ENCODE measurements at places on chromosomes 16 and 17. TPM values are rescaled to one million over a fixed set of nuclear protein-coding genes. Genes with fewer than 3 reads are reported as not detected.

GRCh38 chr16:23868136-23868535 lies 32.4 kb downstream of the PRKCB start:
- no peak overlapping the region for H3K4me3 ChIP-seq
- H3K27me3 ChIP-seq, result no peaks in the 10 kb centered on the region
- H3K27ac ChIP-seq, result no peak overlapping the region
- H3K4me1 ChIP-seq, result peaks cover 37% of the 10 kb centered on the region
- DNase-seq, result no peak
- no peaks in the 10 kb centered on the region for H3K36me3 ChIP-seq

The SCIMP gene
- 5.1 TPM for polyA plus RNA-seq

DNA sequence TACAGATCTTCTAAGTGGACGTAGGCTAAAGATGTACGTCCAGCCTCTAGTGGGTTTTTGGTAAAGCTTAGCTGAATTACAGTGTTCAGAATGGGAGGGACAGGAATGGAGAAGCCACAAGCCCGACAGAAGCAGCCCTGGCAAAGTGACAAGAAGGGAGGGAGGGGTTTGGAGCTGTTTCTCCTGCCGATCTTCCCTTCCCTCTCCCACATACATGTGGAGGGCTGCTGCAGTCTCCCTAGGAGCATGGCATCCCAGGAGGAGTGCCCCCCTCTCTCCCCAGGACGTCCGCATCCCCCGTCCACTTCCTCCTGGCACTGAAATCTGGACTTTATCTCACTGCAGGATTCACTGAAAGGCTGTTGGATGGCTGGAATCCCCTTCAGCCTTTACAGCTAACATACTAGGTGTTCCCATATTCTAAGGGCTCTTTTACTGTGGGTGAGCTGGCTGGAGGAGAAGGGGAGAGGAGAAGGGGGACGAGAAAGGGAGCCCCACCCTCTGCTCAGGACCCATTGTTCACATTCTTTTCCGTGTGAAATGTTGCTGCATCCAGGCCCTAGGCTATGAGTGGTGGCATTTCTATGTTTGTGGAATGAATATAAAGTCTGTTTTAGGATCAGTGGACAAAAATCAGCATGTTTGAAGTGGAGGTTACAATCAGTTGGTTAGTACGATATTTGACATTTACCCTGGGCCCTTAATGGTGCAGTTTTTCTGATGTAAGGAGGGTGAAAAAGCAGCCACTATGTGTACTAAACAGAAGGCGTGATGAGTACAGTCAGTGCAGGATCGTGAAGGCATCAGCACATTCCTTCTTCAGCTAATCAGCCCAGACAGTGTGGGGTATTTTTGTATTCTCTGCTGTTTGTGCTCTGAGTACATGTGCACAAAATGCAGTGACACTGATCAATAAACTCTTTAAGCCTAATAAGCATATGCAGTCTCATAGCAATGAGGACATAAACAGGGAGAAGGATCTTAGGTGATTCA lies 94.6 kb downstream of the SPECC1 start:
- no peak for DNase-seq
- H3K4me1 ChIP-seq, result no peaks in the 10 kb centered on the region
- no peak overlapping the region for H3K4me3 ChIP-seq
- no peaks in the 10 kb centered on the region for H3K36me3 ChIP-seq

The ALOX12B gene
- polyA plus RNA-seq, result 5.0 TPM

The CFAP97D1 gene
- polyA plus RNA-seq, result 0.11 TPM

- H3K27me3 ChIP-seq, result peaks cover 74% of the 10 kb centered on the region
- no peak overlapping the region for H3K27ac ChIP-seq
- H3K4me3 ChIP-seq, result peak overlapping the region; percentile 5
- peaks cover 20% of the 10 kb centered on the region for H3K4me1 ChIP-seq
Observed at GRCh38 chr16:3170440-3171180, 17.4 kb upstream of the OR1F1 start.

DNA sequence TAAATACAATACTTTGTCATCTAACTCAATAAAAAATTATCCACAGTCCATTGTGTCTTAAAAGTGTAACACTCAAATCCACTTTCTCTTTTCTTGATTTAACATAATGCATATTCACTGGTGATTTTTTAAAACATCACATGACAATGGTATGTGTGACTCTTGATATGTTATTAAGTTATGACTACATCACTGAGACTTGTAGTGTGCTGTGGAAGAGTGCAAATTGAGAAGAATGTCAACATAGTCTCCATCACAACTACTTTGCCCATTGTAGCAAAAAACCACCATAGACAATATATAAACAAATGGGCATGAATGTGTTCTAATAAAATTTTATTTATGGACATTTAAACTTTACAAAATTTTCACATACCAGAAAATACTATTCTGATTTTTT lies 380.7 kb upstream of the PMFBP1 start:
- no peak for DNase-seq
- H3K4me3 ChIP-seq, result no peak overlapping the region

- H3K27me3 ChIP-seq, result no peaks in the 10 kb centered on the region
- H3K4me3 ChIP-seq, result no peak overlapping the region
- DNase-seq, result no peak
Observed at GRCh38 chr16:53925107-53925410, 221.1 kb downstream of the FTO start.

GRCh38 chr16:8888951-8889892 lies 7.1 kb downstream of the LITAFD start:
- H3K4me1 ChIP-seq, result no peaks in the 10 kb centered on the region
- no peak overlapping the region for H3K27ac ChIP-seq
- H3K27me3 ChIP-seq, result peaks cover 19% of the 10 kb centered on the region
- H3K36me3 ChIP-seq, result peaks cover 57% of the 10 kb centered on the region
- no peak for DNase-seq

The KRT32 gene
- 2.2 TPM for polyA plus RNA-seq

DNA sequence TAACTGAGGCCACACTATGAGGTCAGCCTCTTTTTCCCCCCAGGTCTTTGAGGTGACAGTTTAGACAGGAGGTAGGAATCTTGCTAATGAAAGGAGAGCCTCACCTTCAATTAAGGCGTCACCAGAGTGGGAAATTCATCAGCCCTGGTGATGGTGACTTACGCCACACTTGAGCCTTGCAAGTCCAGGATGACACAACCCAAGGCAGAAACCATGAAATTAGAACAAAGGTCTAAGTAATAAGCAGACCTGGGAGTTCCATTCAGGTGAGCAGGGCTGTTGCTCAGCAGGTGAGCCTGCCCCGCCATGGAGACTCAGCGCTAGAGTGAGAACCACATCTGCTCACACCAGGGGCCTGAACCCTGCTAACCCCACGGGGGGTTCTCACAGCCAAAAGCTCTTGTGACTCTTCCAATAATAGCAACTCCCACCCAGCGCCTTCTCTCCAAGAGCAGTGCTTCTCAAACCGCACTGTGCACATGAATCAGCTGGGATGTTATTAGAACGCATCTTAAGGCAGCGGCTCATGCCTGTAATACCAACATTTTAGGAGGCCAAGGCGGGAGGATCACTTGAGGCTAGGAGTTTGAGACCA lies 28.7 kb upstream of the KIFC3 start:
- H3K4me3 ChIP-seq, result no peak overlapping the region
- no peaks in the 10 kb centered on the region for H3K36me3 ChIP-seq

The CLEC19A gene
- polyA plus RNA-seq, result 0.09 TPM

The CDT1 gene
- polyA plus RNA-seq, result 1.4 TPM

The NT5M gene
- 7.3 TPM for polyA plus RNA-seq

DNA sequence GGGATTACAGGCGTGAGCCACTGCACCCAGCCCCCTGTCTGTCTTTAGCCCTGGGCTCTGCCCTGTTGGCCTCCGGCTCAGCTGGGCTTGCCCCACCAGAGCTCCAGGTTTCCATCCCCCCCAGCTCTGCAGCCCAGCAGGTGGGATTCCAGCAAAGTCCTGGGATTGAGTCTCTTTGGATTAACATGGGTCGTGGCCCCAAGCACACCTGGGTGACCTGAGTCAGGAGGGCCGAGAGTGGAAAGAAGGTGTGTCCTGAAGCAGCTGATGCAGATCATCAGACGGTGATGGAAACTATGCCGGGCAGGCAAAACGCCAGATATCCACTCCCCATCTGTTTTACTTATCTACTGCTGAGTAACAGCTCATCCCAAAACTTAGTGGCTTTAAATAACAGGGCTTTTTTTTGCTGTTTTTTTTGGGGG lies 72.5 kb downstream of the KNOP1 start:
- DNase-seq, result no peak
- H3K27ac ChIP-seq, result no peak overlapping the region
- no peaks in the 10 kb centered on the region for H3K4me1 ChIP-seq
- peaks cover 3% of the 10 kb centered on the region for H3K36me3 ChIP-seq

GRCh38 chr16:87075319-87075860 lies 241.8 kb downstream of the C16orf95 start:
- DNase-seq, result no peak
- no peaks in the 10 kb centered on the region for H3K4me1 ChIP-seq
- H3K27me3 ChIP-seq, result no peaks in the 10 kb centered on the region
- no peak overlapping the region for H3K27ac ChIP-seq

DNA sequence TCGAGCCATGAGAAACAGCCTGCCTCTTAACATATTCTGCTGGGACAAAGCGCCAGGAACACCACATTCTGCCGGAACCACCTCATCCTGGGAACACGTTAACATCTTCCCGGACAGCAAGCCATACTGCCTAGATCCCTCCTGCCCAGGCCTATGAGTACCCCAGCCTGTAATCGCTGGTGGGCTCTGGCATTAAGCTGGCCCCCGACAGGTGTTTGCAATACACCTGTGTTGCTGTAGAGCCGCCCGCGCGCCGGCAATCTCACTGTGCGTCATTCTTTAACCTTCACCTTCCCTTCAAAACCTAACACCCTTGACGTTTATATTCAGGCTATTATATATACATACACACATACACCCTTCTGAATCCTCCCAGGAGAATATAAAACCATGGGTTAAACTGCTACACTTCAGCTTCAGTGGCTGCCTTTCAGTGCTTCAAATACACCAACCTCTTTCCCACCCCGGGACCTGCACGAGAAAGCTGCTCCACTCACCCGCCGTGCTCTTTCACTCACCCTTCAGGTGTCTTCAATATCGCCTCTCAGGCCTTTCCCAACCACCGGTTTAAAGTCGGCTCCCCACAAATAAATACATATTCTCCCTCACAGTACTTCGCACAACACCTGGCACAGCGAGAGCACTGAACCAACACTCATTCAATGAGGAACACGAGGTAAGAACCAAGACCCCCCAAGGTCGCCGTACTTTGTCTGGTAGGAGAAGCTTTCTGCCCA lies 1.0 kb upstream of the ENDOV start:
- peaks cover 14% of the 10 kb centered on the region for H3K27me3 ChIP-seq
- DNase-seq, result no peak
- peaks cover 5% of the 10 kb centered on the region for H3K36me3 ChIP-seq
- no peak overlapping the region for H3K4me3 ChIP-seq
- no peak overlapping the region for H3K27ac ChIP-seq

DNA sequence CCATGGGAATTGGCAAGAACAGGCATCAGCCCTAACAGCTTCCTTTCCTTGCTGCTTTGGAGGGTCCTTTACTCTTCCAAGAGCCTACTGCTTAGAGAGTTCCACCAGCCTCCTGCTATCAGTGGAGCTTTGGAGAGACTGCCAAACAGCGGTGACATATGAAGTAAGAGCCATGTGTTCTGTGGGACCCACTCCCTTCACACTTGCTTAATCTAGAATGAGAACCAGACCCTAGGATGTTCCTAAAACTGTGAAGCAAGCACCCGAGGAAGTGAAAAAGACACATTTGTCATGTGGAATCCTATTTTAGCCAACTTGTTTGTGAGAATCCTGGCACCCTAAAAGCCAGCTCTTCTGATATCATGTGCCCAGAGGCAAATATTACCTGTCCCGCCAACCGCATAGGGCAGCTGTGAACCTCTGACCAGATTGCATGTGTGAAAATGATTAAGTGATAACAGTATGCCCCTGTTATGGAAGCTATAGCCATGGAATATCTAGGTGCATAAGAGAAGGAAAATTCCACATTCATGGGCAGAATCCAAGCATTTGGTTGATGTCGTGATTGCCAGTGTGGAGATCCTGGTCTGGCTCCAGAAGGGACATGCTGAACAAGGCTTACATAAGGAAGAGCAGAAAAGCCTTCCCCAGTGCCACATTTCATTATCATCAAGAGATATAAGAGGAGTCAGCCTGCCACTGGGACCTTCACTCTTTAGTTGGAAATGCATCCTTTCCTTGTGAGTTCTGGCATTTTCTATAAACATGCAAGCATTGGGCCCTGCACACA lies 18.7 kb downstream of the RCVRN start:
- H3K4me3 ChIP-seq, result no peak overlapping the region
- no peaks in the 10 kb centered on the region for H3K36me3 ChIP-seq
- no peak for DNase-seq
- no peaks in the 10 kb centered on the region for H3K4me1 ChIP-seq

- H3K27me3 ChIP-seq, result no peaks in the 10 kb centered on the region
- no peaks in the 10 kb centered on the region for H3K4me1 ChIP-seq
- no peak overlapping the region for H3K27ac ChIP-seq
- no peak overlapping the region for H3K4me3 ChIP-seq
Observed at GRCh38 chr16:57223057-57223456, 22.0 kb upstream of the ARL2BP start.

DNA sequence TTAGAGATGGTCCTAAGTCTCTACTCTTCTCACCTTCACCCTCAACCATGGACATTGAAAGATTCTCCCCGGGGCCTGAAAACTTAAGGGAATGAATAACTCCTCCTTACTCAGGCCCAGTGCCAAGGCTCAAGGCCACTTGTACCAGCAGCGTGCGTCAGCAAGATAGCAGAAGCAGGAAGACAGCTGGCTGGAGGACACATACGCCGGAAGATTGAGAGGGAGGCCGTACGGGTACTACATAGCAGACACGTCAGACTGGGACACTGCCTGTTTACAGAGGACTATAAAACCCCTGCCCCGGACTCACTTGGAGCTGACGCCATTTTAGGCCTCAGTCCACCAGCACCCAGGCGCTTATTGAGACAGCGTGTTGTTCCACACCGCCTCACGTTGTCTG lies 75.8 kb upstream of the MED13 start:
- H3K4me1 ChIP-seq, result peaks cover 2% of the 10 kb centered on the region
- no peaks in the 10 kb centered on the region for H3K36me3 ChIP-seq
- no peak overlapping the region for H3K4me3 ChIP-seq
- H3K27me3 ChIP-seq, result peaks cover 33% of the 10 kb centered on the region

DNA sequence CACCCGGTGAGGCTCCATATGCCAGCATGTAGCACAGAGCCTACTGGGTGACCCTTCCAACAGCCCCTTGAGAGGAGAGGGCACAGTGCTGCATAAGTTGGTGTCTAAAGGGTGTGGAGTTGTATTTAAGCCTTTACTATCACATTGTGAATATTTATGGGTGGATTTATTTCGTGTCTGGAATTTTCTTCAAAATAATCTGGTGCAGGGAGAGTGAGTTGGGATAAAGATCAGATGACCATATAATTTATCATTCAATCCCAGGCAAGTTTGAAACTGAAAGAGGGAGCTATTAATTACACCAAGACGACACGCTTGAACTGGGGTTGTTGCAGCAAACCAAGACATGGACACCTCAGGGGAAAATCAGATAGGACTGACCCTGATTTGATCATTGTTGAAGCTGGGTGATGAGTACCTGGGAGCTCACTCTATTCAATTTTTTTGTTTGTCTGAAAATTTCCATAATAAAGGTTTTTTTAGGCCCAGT lies 42.2 kb downstream of the LDHD start:
- no peaks in the 10 kb centered on the region for H3K27me3 ChIP-seq
- DNase-seq, result no peak
- no peak overlapping the region for H3K4me3 ChIP-seq
- H3K36me3 ChIP-seq, result no peaks in the 10 kb centered on the region

The ZFPM1 gene
- polyA plus RNA-seq, result 4.2 TPM

- no peaks in the 10 kb centered on the region for H3K27me3 ChIP-seq
- no peak for DNase-seq
- H3K27ac ChIP-seq, result no peak overlapping the region
- H3K36me3 ChIP-seq, result no peaks in the 10 kb centered on the region
Observed at GRCh38 chr16:65889533-65889966, 476.9 kb upstream of the CDH5 start.

The NAGS gene
- 1.6 TPM for polyA plus RNA-seq
